ENCODE measurements at places on chromosomes 5 and 9.

- DNase-seq: peak; percentile 47
Observed at GRCh38 chr5:91885291-91886265, 502.5 kb upstream of the ARRDC3 start.

DNA sequence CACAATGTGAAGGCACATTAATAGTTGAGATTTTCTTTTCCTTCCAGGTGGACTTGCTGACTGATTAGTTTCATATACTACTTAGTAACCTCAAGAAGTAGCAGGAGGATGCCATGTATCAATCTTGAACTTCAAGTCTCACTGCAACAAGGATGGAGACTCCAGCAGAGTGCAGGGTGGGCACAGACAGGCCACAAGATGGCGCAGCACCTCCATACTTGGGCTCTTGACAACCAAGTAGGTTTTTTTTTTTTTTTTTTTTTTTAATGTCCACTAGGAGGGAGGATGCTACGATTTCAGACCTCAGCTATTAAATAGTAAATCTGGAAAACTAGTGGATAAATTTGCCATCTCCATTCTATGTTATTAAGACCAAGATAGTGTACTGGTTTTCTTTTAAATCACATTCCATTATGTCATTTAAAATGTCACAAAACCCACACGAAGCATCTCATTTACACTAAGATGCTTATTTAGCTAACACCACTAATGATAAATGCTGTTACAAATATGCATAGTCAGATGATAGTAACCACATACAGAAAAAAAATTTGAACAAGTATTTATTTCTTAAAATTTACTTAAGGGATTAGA, 58.6 kb downstream of the IL6ST start:
- peak; percentile 48 for DNase-seq

DNA sequence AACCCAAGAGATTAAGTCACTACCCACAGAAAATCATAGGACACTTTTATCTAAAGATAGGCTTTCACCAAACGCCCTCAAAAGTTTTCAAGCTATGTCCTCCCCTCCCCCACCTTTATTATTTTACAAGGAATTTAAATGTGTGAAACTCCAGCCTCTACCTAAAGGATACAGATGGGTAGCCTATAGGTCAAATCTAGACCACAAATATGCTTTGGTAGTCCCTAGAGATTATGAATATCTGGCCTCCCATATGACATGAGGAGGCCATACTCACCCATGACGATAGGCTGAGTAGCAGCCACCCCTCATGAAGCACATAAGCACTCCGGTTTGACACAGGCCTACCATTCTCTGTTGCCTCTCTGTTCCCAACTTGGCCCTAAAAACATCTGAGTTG, 11.9 kb downstream of the SIL1 start:
- no peak for DNase-seq

- DNase-seq: no peak
Observed at GRCh38 chr9:88429595-88430430, 41.6 kb downstream of the SPIN1 start.

DNA sequence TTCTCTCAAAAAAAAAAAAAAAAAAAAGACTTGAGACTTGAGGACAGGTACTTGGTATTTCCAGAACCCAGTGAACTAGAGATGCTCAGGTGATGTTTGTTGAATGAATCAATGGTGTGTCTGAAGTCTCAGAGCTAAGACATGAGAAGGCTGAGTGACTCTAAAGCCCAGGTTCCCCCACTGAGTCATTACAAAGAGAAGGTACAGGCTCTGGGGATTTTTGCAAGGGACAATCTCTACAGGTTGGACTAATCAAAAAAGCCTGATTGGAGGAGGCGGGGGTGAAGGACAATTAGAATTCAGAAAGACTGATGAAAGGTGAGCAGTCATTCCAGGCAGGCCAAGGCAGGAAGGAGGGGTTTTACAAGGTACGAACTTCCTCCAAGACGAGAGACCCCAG, 8.2 kb upstream of the FABP6 start:
- DNase-seq: no peak

DNA sequence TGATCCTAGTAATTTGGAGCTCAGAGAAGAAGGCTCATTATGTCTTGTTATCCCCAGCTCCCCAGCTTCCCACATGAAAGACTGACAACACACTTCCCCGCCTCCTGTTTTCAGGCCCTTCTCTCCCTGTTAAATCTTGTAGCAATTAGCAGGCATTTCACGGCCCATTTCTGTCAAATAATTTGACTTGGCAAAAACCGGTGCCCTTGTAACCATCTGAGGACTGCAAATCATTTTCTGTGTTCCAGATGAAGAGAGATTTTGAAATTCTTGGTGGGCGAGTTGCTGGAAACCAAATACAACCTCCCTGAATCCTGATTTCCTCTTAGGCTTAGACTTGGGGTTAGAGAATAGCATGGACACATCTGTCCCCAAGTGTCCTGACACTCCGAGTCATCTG, 109.7 kb downstream of the MSX2 start:
- DNase-seq: no peak

DNA sequence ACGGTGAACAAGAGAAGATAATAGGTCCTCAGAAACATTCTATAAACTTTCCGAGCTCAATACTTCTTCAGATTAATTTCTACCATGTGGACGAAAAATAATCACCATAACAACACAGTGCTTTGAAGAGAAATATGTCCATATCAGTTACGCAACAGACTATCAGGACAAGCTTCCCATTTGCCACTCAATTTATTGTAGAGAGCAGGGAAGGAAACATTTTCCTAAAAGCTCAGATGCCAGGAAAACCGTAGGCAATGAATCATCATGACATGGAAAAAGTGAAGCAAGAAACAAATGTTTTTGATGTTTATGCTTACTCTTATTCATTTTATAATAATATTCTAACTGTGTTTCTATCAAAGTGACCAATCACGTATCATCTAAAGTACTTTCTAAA, 87.6 kb downstream of the S1PR3 start:
- DNase-seq: no peak

DNA sequence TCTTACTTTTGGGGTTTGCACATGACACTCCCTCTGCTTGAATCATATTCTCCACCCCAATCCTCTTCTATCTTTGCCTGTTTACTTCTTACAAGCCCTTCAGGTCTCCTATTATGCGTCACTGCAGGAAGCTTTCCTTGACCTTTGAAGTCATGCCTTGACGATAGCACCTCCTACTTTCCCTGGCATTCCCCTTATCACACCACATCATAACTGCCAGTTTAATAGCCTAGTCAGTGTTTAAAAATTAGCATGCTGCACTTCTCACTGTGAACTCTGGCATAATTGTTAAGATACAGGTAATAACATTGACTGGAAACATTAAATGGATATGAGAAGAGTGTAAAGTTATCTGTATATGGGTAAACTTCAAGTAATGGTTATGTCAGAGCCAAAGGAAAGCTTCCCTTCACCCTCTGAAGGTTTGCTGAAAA, 37.1 kb upstream of the CEP120 start:
- DNase-seq: no peak

DNA sequence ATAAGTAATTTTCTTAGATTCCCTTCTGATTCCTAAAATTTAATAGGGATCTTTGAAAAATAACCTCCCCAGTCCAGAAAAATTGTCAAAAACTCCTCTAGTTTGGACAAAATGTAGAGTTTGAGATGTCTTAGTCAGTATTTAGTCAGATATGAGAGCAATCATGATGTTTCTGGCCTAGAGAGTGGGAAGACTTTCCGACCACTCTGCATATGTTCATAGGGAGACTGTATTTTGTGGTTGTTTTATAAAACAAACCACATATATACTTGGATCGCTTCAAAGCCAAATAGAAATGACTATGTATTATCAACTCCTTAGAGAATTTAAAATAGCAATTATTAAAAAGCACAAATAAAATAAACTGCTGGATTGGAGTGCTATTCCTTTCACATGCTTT, 15.8 kb downstream of the ZFAND5 start:
- DNase-seq: no peak

DNA sequence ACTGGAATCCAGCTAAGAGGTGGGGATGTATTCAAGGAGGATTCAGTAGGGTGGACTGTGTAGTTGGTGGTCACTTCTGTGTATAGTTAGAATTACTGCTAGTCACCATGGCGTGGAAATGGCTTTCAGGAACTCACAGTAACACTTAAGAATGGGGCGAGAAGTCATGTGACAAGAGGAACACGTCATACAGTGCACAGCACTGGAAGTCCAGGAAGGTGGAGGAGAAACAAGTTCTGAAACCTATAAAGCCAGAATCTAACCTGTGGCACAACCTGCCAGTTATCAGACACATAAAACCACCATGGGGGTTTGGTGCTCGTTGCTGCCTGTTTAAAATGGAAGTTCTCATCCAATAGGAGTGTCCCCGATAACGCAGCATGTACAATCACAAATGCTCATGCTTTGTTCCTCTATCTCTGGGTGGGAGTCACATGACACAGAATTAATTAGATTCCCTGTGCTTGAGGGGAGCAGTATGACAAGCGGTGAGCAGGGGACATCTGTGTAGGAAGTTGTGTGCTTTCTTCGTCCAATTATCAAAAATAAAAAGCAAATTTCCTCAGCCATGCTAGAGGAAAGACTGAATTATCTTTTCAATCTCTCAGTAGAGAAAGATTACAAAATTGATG, 193.0 kb downstream of the SPOCK1 start:
- peak; percentile 18 for DNase-seq
